ENCODE measurements at places on chromosomes 11 and 22.
A peak's percentile ranks its signal among the peaks of the same experiment; 100 is the strongest.

DNA sequence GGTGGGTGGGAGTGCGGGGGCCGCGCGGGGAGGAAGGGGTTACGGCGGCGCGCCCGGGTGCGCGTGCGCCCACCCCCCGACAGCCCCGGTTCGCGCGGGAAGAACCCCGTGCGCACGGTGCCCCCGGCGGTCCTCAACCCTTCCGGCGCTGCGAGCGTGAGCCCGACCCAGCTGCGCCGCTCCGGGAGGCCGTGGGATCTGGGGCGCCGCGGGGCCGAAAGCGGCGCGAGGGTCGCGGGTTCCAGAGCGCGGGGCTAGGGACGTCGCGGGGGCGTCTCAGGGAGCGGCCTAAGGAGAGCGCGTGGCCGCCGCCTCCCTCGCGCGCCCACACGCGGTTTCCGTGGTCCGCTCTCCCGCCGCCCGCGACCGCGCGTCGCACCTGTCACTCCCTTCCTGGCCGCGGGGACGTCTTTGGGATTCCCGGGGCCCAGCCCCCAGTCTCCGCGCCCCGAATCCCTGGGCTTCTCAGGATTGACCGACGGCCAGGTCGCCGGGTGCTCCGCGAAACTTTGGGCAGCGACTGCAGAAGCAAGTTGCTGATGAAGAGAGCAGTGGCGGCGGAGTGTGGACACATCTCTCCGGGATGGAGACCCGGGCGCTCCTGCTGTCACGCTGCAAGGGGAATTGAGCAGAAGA lies 582 bp downstream of the SREBF2 start:
- peak; percentile 52 for DNase-seq

GRCh38 chr22:17912945-17913721 lies 111.2 kb downstream of the MICAL3 start:
- DNase-seq: no peak

- no peak for DNase-seq
These were observed 8.7 kb downstream of the PRR5 start for GRCh38 chr22:44710474-44711240.

DNA sequence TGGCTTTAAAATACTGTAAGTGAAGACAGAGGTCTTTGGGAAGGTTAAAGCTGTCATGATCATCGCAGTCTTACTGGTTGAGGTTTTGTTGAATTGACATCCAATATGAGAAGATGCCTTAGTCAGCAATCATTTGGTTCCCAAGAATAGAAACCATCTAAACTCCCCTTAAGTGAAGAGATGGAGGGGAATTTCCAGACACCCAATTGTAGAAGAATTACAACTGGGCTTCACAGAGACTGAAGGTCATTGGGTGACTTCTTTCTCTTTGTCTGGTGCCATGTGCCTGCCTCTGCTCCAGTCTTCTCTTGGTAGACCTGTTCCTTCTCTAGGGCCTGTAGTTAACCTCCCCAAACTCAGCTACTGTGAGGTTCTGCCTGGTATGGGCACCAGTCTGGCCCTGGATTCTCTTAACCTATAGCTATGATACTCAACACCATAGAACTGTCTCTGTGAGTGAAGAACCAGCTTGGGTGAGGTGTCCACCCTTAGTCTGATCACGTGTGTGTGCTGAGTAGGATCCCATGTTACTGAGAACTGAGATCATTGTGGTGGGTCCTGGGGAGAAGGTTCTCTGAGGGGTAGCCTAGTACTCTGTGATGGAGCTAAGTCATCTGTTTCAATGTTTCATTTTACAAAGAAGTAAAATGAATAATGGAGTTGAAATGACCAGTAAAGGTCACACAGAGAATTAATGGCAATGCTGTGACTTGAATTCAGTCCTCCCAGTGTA lies 182.5 kb downstream of the CSNK2A3 start:
- DNase-seq: no peak

DNA sequence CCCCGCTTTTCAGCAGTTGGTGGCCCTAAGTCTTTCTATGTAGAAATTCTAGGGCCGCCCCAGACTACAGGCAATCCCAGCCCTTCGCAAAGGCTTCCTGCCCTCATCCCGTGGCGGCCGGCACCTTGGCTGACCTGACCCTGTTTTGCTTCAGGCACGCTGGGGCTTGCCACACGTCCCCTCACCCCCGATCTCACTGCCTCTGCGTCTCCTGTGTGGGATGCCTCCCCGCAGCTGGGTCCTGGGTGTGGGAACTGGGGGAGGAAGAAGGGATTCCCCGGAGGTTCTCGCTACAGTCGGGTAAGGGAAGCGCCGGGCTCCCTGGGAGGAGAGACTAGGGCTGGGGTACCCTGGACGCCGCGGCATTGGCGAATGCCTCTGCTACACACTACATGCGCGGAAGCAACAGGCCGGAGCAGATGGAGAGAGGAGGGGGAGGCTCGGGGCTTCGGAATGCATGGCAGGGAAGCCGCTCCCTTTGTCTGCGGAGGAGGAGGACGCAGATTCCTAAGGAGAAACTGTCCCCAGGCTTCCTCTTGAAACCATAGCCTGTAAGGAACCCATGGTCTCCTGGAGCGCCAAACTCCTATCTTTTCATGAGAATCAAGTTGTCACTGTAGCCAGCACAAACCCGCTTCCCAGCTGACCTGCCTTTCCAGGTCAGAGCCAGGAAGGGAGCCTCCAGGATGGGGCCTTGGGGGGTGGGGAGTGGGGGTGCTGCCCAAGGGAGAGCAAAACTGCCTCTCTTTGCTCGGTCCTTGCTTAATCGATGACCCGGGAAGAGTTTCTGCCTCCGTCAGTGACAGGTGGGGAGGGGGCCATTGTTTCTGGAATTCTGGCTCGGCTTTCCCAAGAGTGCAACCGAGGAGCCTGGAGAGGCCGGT lies 1.4 kb downstream of the DTX4 start:
- peak; percentile 57 for DNase-seq

- DNase-seq: no peak
These were observed 108.9 kb downstream of the KIRREL3 start for GRCh38 chr11:126891556-126892217.

- DNase-seq: no peak
These were observed 37.9 kb downstream of the PAK1 start for GRCh38 chr11:77435972-77436371.

Data from SJSA1 (cell line).